ENCODE measurements at places on chromosomes 7 and 10.

DNA sequence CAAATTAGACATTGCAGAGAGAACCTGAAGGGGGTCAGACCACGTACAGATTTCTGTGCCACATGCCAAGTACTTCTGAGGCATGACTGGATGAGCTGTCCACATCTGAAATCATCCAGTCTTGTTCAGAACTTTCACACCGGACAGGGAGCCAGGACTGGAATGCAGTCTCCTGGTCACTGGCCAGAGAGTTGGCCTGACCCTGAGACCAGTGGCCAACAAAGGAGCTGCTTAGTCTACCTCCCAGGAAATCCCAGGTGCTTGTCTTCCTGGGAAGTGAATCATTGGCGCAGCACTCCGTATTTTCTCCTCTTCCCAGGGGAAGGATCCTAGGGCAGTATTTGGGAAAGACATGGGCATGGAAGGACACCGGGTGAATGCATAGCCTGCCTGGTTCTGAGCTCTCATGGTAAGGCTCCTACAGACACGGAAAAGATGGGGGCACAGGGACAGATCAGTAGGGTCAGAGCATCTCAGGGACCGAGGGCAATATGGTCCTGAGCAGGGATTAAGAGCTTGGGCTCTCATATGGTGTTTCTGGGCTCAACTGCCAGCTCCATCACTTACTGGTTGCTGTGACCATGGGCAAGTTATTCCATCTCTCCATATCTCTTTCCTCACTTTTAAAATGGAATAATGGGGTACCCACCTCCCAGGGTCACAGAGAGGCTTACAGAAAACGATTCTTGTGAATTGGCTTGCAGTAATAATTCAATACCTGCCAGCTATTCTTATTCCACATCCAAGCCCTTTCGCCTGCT lies 1.3 kb upstream of the SCD start:
- peak; percentile 33 for DNase-seq

- DNase-seq = no peak
Measured at GRCh38 chr7:30928254-30928872, 16.7 kb downstream of the AQP1 start.

GRCh38 chr7:11403781-11404180 lies 428.2 kb downstream of the THSD7A start:
- DNase-seq = no peak

- DNase-seq = no peak
Measured at GRCh38 chr10:77011874-77012811, 625.5 kb downstream of the KCNMA1 start.
